Amniotic stem cell (primary cell): ENCODE measurements at places on chromosomes 7 and 10.
A peak's percentile ranks its signal among the peaks of the same experiment; 100 is the strongest.

- DNase-seq: peak; percentile 54
Measured at GRCh38 chr10:98309366-98310355, 41.7 kb upstream of the LOXL4 start.

DNA sequence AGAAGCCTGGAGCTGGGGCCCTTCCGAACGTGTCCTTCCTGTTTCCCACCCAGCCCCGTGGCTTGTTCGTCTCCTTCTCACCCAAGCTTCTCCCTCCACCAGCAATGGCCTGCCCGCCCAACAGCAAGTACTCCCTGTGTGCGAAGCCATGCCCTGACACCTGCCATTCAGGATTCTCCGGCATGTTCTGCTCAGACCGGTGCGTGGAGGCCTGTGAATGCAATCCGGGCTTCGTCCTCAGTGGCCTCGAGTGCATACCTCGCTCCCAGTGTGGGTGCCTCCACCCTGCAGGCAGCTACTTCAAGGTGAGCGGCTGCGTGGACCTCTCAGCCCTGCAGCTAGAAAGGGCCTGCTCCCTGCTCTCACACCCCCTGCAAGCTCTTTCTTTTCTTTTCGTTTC is 31.9 kb downstream of the ZAN start:
- no peak for DNase-seq

DNA sequence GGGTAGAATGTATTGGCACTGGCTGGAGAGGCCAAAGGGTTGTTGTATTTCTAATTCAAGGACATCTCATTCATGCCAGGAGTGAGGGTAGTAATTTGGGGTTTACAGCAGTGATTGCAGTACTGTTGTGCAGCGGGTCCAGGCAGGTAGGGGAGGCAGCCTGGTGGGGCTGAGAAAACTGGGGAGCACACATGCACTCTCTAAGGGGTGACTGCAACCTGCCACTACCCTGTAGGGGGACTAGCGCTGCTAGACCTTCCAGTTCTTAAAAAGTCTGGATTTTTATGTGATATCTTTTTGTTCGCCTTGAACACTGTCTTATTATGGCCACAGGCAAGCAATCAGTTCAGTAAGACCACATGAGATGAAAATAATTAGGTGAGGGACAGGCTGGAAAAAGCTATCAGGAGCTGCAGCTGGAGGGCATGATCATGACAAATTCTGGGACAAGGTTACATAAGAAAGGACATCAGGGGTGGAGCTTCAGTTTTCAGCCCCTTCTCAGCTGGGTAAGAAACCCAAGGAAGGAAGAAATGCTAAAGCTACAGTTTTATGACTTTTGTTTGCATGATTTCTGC is 149.0 kb downstream of the ARHGAP21 start:
- DNase-seq: no peak

GRCh38 chr7:82019551-82020475 is 250.0 kb upstream of the HGF start:
- no peak for DNase-seq

DNA sequence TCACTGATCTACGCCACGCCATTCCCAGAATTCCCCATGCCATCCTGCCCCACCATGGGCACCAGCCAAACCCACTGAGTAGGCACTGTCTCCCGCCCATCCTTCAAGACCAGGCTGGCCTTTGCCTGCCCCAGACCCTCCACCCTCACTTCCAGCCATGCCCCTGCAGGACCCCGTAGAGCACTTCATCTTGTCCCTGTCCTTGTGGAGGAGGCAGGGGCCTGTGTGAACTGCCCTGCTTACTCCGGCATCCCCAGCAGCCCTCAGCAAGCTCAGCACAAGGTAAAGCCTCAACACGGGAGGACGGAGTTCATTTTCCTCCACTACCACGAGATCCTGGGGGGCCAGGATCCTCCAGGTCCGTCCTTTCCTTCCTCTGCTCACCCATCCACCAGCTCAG is 577.7 kb downstream of the PTPRN2 start:
- no peak for DNase-seq

GRCh38 chr10:15539262-15539661 is 168.2 kb upstream of the FAM171A1 start:
- DNase-seq: no peak
